ENCODE measurements at places on chromosomes 6 and 20.

DNA sequence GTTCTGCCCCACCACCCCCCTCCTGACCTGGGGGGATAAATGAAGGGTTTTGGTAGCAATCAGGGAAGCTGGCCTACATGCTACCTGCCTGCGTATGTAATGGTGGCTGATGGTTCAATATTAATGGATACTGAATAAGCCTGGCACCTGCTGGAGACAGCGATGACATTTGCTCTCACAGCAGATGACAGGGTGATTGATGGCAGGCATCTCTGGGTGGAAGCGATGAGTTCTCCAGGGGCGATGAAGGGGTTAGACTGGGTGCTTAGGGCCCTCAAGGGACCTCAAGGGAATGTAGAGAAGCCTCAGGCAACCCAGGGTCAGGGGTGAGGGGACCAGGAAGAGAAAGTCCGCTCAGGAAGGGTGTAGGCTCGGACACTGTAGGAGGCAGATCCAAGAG, 107.7 kb upstream of the MLN start:
- DNase-seq, result no peak

DNA sequence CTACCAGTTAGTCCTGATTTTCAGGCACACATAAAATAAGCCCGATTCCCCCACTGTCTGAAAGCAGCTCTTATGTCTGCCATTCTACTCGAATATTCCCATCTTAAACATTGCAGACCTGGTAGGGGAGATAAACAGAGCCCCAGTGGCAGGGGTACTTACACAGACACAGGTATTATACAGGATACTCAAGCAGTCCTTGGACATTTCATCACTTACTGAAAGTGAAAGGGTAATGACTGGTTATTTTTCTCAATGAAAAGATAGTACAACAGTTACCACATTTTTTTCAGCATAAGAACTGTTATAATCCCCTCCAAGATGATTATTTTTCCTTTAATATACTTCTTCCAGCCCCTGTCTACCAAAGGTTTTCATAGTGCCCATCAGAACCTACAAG, 37.8 kb downstream of the TRPC4AP start:
- DNase-seq, result no peak

DNA sequence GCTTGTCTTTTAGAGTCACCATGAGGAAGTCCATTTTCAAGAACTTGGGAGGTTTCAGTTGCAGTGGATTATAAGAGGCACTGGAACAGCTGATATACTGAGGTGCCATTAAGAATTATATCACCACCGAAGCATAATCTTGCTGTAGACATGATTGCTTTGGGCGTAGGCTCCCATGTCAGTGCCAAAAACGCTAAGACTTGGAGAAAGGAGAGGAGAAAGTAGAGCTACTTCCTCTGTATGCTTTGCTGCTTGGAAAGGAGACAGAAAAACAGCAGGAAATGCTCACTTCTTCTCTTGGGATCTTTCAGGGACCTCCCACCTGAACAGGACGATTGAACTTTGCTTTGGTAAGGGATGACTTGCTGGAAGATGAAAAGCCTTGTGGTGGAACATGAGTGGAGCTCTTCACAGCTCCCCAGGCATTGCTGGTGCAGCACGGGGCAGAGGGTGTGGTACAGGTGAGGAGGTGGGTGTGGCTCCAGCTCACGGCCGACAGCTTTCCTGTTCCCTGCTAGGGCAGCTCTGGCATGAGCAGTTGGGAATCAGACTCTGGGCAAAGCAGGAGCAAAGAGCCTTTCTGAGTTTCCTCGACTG, 190.4 kb upstream of the JAG1 start:
- no peak for DNase-seq

DNA sequence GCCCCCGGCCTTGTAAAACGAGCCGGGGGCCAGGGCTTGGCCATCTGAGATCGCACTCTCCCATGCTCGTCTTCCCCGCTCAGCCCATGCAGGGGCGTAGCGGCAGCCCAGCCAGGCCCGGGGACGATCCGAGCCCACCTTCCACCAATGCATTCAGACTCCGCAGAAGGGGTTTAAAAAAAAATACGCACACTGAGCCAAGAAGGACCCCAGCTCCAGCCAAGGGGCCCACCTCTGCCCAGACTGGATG, 320 bp downstream of the GSTA4 start:
- no peak for DNase-seq

GRCh38 chr20:44196271-44196670, 9.3 kb upstream of the JPH2 start:
- no peak for DNase-seq
